ENCODE measurements at places on chromosomes 2 and 18.

DNA sequence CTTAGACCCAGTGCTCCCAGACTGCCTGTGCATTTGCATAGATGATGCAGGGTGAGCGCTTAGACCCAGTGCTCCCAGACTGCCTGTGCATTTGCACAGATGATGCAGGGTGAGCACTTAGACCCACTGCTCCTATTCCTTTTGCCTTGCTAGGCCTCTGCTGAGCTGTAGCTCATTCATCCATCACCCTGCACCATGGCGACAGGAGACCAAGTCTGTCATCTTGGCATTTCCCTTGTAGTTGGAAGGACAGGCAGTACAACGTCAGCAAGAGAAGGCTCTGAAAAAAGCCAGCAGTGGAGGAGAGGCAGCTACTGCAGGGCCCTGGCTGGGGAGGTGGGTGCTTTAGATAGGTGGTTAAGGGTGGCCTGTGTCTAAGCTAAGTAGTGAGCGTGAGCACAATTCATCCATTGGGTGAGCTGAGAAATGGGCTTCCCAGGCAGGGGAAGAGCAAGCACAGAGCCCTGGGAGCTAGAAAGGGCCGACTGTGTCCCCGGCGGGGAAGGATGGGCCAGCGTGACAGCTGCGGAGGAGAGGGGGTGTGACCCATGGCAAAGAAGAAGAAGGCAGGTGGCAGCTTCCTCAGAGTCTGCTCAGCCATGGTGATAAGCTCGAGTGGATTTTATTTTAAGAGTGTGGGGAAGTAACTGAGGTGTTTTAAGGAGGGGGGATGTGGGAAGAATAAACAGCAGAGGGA, 108.8 kb downstream of the LPIN1 start:
- no peak for DNase-seq

- DNase-seq: no peak
Observed at GRCh38 chr18:28357766-28358401, 181.0 kb upstream of the CDH2 start.

- no peak for DNase-seq
Observed at GRCh38 chr2:236760246-236760645, 190.6 kb downstream of the ACKR3 start.

- peak; percentile 22 for DNase-seq
Observed at GRCh38 chr18:63155169-63155852, 164.3 kb downstream of the BCL2 start.

GRCh38 chr18:37624318-37624717, 58.7 kb upstream of the CELF4 start:
- no peak for DNase-seq

DNA sequence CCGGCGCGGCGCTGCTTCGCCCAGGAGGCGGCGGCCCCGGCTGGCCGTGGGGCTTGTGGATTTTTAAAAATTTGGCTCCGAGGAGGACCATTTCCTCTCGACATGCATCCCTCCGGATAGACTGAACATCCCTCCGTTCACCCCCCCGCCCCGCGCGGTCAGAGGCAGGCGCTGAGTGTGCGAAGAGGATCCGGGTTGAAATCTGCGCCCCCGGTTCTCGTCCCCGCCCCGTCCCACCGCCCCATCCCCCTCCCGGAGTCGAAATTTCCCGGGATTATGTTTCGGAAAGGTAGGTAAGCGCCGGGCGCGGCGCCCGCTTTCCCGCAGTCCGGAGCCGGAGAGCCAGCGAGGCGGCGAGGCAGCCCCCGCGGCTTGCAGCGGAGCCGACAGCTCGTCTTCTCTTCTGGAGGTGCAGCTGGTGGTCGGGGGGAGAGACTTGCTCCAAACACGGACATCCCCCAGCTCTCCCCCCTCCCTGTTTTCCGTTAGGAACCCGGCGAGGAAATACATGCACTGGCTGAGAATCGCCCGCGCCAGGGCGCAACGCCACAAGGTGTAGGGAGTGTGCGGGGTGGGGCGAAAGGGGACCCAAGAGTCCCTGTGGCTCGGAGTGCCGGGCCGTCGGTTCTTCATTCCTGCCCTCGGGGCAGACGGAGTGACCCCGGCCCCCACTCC, at the start of gene PRKCE:
Gene PRKCE, plus strand, starts transcription at position 261 of the 675 bp plus-strand sequence.
- peak; percentile 55 for DNase-seq

DNA sequence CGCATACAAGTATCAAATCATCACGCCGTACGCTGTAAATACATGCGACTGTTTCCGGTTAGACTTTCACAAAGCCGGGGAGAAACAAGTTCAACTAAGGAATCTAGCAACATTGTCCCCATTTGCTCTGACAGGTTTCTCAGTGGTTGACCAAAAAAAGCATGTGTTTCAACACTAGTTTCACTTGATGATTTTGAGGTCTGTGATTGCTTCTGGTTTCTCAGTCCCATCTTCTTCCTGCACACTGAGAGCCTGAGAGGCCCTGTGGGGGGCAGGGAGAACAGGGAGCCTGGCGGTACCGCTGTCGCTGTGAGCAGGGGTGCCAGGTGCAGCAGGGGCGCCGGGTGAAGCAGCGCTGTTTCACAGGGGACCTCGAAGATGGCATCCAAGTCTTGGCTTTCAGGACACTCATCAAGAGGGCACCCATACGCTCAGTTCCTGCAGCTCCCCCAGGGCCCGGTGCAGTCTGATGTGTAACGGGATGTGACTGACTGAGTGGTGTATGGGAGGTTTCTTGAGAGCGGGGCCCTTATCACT, 270.9 kb downstream of the TWIST2 start:
- no peak for DNase-seq

- no peak for DNase-seq
Observed at GRCh38 chr2:120265006-120265405, 12.4 kb downstream of the RALB start.

- DNase-seq: no peak
Observed at GRCh38 chr2:182860858-182861257, 5.6 kb downstream of the FRZB start.

DNA sequence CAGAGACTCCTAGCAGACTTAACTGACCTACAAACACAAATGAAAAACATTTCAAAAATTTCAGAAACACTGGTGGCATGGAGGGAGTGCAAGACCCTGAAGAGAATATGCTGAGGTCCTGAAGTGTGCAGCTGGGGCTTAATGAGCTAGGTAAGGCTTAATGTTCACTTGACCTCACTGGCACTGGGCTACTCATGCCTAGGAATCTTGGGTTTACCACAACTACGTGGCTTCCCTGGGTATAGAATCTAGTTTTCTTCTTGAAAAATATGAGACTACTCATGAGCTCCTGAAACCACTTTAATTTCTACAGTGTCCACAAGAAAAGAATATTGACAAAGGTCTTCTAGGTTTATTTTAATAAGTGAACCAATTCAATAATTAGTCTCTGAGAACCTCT, 139.8 kb downstream of the HNMT start:
- DNase-seq: no peak

DNA sequence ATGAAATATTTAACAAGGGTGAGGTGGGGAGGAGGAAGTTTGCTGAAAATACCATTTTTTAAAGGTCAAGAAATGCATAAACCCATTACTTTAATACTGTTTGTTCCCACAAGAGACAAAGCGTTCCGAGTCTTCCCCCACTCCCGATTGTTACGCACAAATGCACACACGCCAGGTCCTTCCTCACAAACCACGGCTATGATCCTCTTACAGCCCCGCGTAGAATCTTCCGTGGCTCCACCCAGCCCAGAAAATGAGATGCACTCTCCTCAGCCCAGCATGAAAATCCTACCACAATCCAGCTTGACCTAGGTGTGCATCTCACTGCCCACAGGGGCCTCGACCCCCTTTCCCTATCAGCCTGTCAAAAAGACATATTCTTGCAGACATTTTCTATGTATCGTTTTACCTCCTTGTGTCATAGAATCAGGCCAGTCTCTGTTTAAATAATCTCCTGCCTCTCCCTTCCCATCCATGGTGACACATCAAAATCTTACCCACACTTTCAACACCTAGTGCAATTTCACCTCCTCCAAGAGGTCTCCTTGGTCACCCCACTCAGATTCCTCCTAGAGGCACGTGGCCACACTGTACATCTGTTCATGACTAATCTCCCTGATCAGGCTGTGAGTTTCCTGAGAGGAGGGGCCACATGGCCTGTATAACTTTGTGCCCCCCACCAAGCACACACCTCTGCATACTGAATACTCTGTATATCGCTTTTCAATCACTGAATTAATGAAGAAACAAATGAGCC, 491.0 kb upstream of the KLHL29 start:
- DNase-seq: no peak
